ENCODE measurements at places on chromosomes 2 and 18. TPM values are rescaled to one million over a fixed set of nuclear protein-coding genes. Genes with fewer than 3 reads are reported as not detected.
A peak's percentile ranks its signal among the peaks of the same experiment; 100 is the strongest.

VIT gene
- 3.6 TPM for total RNA-seq

FOXD4L1 gene
- not detected for total RNA-seq

VSNL1 gene
- 19.6 TPM for total RNA-seq

LYPD1 gene
- total RNA-seq: 0.64 TPM

ABCG5 gene
- total RNA-seq: not detected

DNA sequence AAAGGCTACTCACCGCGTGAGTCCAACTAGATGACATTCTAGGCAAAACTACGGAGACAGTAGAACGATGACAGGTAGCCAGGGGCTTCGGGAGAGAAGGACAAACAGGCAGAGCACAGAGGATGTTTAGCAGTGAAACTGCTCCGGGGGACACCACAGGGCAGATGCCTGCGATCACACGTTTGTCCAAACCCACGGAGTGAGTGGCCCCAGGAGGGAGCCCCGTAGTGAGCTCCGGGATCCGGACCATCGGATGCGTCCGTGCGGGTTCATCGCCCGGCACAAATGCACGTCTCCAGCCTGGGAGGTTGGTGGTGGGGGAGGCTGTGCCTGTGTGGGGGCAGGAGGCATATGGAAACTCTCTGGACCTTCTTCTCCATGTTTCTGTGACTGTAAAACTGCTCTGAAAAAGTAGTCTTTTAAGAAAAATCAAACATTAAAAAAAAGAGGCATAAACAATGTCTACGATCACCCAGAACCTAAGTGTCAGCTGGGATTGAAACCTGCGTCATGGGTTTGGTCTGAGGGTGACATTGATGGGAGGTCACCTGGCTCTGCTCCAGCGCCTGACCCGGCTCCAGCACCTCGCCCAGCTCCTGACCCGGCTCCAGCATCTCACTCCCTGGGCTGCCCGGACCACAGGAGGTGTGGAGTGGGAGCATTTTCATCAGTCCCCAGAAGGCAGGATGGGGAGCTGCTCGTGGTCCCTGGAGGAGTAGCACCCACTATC lies 83.0 kb upstream of the CTDP1 start:
- DNase-seq: no peak

DNA sequence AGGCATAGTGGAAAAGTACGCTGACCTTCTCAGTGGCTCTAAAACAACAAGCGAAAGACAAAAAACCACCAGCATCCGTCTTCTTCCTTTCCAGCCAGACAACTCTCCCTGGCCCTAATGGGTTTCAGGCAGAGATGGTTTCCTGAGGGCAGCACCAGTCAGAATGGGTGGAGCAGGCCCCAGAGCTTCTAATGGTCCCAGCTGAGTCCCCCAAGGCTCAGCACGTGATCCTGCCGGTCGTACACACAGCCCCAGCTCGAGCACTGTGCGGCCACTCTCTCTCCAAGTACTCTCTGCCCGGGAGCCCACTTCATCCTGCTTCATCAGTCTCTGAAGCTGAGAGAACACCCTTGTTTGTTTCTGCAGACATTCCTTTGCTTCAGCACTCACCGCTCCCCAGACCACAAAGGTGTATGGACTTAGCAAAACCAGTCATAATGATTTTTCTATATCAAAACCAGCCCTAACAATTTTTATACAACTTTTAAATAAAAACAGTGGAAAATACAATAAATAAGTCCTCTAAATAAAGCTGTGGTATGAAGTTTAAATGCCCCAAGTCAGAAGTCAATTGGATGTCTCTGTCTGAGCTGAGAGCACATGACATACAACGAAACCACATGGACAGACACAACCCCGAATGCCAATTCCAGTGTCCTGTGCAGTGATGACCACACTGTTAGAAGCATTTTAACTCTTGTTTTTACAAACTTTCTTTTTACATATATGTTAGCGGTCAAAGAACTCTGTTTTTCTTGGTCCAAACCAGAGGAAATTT lies 63.9 kb downstream of the PARD6G start:
- no peak for DNase-seq

GRCh38 chr18:33871363-33872025 lies 293.5 kb downstream of the ASXL3 start:
- DNase-seq: no peak

- no peak for DNase-seq
These were observed 34.7 kb upstream of the RAPH1 start for GRCh38 chr2:203569677-203570316.

GRCh38 chr2:191363267-191363666 lies 118.1 kb downstream of the MYO1B start:
- no peak for DNase-seq

GRCh38 chr2:1561811-1562421 lies 148.7 kb downstream of the TPO start:
- no peak for DNase-seq

- DNase-seq: no peak
These were observed 3.0 kb downstream of the MSH6 start for GRCh38 chr2:47785986-47786385.

- DNase-seq: no peak
These were observed 36.9 kb downstream of the CNGA3 start for GRCh38 chr2:98383166-98383565.

- peak; percentile 57 for DNase-seq
These were observed 611 bp downstream of the TCF7L1 start for GRCh38 chr2:85133751-85134254.

DNA sequence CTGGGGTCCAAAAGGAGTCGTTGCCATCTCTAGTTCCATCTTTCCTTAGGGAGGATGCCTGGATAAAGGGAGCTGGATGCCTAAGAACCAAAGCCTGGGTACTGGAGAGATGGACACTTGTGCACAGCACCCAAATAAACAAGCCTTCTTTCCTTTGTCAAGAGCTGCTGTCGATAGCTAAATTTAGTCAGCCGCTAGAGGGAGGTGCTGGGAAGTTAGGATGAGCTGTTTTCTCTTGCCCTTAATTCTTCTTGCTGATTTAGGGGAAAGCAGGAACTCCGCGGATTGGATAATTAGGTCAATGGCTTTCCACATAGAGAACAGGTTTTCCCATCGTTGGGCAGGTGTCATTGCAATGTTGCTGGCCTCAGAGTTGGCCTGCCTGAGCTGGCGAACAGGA lies 30.9 kb upstream of the SERPINB12 start:
- peak; percentile 65 for DNase-seq

DNA sequence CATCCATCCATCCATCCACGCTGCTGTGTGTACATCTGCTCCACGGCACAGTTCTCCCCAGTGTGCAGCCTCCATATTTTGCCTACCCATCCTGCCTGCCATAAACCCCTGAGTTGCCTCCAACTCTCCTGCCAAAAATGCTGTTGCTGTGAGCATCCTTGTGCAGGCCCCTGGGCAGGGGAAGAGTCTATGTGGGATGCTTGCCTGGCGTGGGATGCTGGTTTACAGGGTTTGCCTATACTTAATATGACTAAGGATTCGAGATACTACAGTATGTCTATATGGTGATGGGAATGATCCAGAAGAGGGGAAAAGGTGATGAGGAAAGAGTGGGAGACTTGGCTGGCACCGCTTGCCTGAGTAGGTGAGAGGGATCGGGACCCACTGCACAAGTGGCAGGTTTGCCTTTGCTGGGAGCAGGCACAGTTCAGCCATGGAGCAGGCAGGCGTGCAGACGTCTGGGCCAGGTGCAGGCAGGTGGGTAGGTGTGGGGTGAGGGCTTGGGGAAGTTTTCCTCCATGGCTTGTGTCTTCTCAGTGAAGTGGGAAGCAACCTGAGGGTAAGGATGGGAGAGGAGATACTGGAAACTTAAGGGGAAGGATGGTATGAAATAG lies 30.2 kb upstream of the FAHD2A start:
- DNase-seq: no peak

DNA sequence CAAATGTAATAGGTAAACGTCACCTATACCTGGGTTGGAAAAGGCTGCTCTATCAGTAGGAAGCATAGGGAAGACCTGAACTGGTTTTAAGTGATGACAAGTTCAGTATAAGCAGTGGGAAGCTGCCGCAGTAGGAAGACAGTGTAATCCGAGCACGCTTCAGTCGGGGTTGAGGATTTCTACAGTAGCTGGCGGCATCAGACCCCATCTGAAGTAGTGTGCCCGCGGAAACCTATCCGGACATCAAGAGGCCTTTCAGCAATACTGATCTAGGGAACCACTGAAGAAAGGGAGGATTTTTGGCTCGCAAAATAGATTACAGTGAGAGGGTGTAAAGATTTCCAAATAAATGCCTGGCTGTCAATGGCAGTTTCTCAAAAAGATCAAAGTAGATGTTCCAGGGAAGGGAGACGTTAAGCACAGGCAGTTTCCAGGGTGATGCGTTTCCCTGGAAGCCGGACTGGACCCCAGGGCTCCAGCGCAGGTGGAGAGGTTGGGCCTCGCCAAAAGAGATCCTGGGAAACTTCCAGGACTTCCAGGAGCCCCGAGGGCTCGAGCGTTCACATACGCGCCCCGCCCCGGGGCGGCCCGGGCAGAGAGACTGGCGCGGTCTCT lies 5.3 kb downstream of the LOXL3 start:
- DNase-seq: no peak

DNA sequence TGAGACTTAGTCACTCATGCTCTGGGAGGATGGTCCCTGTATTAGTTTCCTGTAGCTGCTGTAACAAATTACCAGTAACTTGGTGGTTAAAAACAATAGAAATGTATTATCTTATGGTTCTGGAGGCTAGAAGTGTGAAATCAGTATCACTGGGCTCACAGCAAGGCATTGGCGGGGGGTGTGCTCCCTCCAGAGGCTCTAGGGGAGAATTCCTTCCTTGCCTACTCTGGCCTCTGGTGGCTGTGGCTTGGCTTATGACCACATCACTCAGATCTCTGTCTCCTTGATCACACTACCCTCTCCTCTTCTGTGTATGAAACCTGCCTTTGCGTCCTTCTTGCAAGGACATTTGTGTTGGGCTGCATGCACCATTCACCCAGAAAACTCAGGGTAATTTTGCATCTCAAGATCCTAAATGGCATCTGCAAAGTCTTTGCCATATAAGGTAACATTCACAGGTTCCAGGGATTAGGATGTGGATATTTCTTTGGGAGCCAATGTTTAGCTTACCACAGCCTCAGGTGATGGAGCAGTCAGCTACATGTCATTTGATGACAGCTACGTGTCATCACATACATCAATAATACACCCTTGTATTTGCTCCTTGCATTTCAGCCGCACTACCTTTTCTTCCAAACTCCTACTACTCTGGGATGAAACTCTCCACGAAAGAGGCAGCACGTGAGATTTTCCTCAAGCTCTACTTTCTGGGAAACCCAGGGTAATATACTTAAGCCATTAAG lies 49.6 kb upstream of the POU3F3 start:
- no peak for DNase-seq

DNA sequence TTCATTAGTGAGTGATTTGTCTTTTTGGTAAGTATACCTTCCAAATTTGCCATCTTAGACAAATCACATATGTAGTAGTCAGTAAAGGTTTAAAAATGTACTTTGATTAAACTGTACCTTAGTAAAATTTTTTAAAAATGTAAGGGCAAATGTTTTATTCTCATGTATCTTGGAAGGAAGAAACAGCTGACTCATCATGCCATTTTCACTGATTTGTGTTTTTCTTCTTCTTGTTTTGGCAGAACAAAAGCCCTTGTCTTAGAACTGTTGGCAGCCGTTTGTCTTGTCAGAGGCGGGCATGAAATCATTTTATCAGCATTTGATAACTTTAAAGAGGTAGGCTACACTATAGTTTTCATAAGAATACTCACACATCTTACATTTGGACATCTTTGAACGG lies 136.5 kb downstream of the PRPF40A start:
- DNase-seq: no peak

DNA sequence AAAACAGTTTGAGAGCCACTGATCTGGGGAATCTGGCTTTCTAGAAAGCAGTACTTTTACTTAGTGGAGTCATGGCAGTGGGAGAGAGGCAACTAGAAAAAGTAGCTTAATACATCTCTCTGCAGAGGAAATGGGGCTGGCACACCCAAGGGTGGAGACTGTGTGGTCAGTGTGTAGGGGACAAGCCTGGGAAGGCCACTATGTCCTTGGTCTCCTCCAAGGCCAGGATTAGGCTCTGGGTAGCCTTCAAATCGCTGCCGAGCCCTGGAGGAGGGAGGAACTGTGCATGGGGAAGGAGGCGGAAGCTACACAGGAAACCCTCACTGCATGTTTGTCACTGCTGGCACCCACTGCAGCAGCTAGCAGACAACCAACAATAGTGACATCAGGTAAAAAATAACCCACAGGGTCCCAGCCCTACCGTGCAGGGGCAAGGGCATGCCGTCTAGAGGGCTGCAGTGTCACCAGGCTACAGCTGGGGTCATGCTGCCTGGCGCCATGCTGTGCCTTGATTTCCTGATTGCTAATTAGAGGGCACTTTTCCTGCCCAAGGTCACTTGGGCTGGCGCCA lies 34.8 kb downstream of the LBH start:
- no peak for DNase-seq

DNA sequence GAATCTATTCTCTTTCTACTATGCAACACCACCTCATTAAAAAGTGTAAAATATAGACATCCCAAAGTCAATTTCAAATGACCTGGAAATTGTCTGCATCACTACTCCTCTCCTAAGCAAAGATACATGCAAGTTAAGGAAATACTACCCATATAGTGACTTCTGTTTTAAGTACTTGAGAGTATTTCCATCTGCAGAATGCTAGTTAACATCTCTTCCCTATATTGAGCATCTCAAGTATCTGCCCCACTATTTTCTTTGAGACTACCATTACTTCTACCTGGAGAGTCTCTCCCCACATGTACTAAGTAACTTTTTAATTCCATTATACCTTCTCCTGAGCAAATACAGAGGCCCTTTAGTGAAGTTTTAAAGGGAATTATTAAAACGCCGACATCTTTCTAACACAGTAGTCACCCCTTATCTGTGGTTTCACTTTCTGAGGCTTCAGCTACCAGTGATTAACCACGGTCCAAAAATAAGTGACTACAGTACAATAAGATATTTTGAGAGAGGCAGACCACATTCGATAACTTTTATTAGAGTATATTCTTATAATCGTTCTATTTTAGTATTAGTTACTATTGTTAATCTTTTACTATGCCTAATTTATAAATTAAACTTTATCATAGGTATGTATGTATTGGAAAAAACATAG lies 21.8 kb downstream of the CWC22 start:
- no peak for DNase-seq

DNA sequence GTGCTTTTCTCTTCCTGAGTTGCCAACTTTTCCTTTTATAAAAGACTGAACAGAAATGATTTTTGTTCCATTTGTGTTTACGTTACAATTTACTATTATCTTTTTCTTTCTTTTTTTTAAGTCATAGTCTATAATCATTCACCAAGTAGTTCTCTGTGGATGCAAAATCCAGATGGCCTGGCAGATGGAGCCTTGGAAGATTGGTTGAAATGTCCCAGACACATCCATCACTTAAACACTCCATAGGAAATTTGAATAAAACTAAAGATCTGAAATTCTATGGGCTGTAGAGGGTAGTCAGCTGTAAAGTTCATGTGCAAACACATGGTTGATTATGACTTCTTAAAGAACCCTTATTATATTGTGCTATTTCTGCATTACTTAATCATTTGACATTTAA lies 164.8 kb upstream of the DOCK10 start:
- no peak for DNase-seq

GRCh38 chr2:47388888-47389287 lies 14.1 kb upstream of the MSH2 start:
- DNase-seq: no peak
